Hepatocyte (in vitro differentiated cells): ENCODE measurements at places on chromosomes 3 and 15. TPM values are rescaled to one million over a fixed set of nuclear protein-coding genes. Genes with fewer than 3 reads are reported as not detected.

Gene RPUSD3
- 37.4 and 38.7 TPM in 2 replicates for total RNA-seq

- no peaks in the 10 kb centered on the region for H3K36me3 ChIP-seq
- no peaks in the 10 kb centered on the region for H3K27me3 ChIP-seq
- H3K27ac ChIP-seq = no peak overlapping the region
- H3K4me3 ChIP-seq = no peak overlapping the region
- H3K4me1 ChIP-seq = no peaks in the 10 kb centered on the region
These were observed 372.7 kb downstream of the EDEM1 start for GRCh38 chr3:5560199-5560598.

GRCh38 chr3:120567370-120568201, 28.6 kb upstream of the NDUFB4 start:
- DNase-seq = peak; percentile 54
- H3K4me3 ChIP-seq = no peak overlapping the region
- H3K36me3 ChIP-seq = no peaks in the 10 kb centered on the region
- H3K27me3 ChIP-seq = no peaks in the 10 kb centered on the region

DNA sequence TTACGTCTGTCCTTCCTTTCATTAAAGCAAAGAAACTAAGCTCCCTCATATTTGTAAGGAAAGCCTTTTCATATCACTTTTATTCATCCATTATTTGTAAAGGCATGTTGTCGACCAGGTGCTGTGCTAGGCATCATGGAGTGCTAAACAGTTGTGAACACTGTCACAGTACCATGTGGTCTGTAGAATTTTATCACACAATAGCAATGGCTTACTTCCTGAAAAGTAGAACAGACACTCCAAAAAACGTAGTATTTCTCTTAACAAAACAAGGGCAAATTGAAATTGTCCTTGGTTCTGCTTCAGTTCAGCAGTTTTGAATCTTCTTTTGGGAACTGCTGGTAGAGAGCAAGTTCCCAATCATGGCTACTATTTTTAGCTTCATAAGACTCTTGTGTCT, 63.3 kb downstream of the RBMS3 start:
- H3K4me3 ChIP-seq = no peak overlapping the region
- DNase-seq = no peak
- no peaks in the 10 kb centered on the region for H3K36me3 ChIP-seq
- H3K27me3 ChIP-seq = no peaks in the 10 kb centered on the region
- H3K27ac ChIP-seq = no peak overlapping the region

DNA sequence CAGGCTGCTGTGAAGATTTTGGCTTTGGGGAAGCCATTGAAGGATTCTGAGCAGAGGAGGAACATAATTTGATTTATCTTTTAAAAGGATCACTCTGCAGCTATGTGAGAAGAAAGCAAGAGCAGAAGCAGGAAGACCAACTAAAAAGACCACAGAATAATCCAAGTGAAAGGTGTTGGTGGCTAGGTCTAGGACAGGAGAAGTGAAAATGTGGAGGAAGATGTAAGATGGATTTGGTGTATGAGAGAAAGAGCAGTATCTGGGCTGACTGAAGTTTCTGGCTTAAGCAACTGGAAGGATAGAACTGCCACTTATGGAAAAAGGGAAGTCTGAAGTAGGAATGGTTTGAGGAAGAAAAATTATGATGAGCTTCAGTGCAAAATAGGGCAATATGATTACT, 62.0 kb downstream of the SFMBT1 start:
- no peak overlapping the region for H3K27ac ChIP-seq
- no peaks in the 10 kb centered on the region for H3K36me3 ChIP-seq
- no peak overlapping the region for H3K4me3 ChIP-seq

DNA sequence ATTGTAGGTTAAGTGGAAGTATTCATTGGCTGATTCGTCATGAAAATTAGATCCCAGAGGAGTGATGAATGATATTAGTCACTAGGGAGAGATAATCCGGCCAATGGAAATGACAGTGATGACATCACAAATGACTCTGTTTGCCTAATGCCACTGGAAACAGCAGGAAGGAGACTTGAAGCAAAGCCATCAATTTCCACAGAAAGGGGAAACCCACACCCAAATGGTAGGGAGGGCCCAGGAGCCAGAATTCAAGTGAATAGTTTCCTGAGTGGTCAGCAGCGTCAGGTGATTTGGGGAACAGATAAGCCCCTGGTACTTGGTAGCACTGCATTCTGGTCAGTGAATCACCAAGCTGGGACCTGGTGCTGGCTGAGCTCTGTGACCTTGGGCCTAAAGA, 3.3 kb upstream of the ADAMTS9 start:
- H3K4me3 ChIP-seq = no peak overlapping the region
- H3K27me3 ChIP-seq = no peaks in the 10 kb centered on the region
- no peaks in the 10 kb centered on the region for H3K4me1 ChIP-seq
- no peaks in the 10 kb centered on the region for H3K36me3 ChIP-seq

DNA sequence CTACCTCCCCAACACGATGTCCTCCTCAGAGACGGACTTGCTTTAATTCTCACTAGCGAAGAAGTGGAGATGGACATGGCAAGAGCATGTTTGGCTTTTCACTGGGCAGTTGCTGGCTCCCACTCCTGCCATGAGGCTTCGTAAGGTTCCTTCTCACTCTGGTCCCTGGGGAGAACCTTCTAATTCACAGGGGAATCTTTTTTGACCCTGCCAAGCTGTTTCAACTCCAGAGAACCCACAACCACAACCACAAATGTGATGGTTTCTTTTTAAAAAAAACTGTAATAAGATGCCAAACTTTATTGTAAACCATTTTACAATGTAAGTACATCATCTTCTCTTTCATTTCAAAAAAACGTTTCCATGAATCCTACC, 1.6 kb upstream of the MUSTN1 start:
- H3K4me1 ChIP-seq = peaks cover 7% of the 10 kb centered on the region
- DNase-seq = no peak
- H3K27me3 ChIP-seq = no peaks in the 10 kb centered on the region
- H3K4me3 ChIP-seq = no peak overlapping the region
- no peak overlapping the region for H3K27ac ChIP-seq
- H3K36me3 ChIP-seq = no peaks in the 10 kb centered on the region

DNA sequence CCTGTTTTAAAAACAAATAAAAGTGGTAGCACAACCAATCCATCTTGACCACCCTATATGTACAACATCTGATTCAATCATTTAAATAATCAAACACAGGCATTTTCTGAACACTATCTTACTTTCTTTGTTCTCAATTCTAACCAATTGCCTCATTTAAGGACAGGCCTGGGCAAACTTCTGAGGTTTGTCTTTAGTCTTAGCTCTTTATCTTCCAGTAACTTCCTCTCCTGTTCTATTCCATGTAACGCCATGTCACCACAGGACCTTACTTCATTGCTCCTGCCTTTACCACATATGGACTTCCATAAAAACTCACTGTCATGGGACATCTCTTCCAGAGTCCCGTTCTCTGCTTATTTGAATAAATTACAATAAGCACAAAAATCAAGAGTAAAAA, 14.9 kb downstream of the HDGFL3 start:
- DNase-seq = no peak
- no peaks in the 10 kb centered on the region for H3K4me1 ChIP-seq
- H3K36me3 ChIP-seq = no peaks in the 10 kb centered on the region
- no peak overlapping the region for H3K4me3 ChIP-seq

DNA sequence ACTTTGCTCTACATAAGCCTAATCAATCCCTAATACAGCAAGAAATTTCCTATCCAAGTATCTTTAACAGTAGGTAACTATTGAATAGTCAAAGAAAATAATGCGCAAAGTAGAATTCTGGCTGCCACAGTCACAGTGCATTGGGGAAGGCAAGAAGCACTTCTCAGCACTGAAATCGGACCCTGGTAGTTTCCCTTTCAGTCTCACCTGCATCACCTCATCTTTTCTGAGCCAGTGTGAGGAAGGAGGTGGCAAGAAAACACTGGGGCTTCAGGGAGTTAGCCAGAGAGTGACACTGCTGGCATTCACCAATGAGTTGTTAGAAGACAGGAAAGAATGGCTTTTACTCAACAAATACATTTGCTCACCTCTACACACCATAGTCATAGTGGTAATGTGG, 8.3 kb downstream of the TRIM42 start:
- H3K4me1 ChIP-seq = no peaks in the 10 kb centered on the region
- H3K36me3 ChIP-seq = no peaks in the 10 kb centered on the region
- no peaks in the 10 kb centered on the region for H3K27me3 ChIP-seq
- no peak overlapping the region for H3K4me3 ChIP-seq
- H3K27ac ChIP-seq = no peak overlapping the region
